ENCODE measurements at places on chromosomes 5 and 9.

- DNase-seq: no peak
These were observed 26.2 kb upstream of the SHC3 start for GRCh38 chr9:89204801-89205200.

DNA sequence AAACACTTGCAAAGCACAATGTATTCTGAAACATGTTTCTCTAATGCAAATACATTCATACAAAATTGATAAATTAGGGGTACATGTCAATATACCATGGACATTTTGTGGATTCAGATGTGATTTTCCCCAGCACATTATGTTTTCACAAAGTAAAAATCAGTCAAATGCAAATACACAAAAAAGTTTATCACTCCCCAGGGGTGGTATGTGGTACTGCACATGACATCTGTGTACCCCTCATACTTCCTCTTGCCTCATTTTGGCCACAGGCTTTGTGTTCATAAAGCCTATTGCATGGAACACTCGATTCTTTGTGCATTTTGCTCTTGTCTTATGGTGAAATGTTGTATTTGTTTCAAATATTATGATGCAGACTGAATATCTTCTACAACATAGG, 116.8 kb upstream of the PDE4D start:
- DNase-seq: no peak

GRCh38 chr9:135802876-135803419, 101.0 kb downstream of the KCNT1 start:
- DNase-seq: no peak

- no peak for DNase-seq
These were observed 6.0 kb upstream of the PITX1 start for GRCh38 chr5:135040034-135040332.

DNA sequence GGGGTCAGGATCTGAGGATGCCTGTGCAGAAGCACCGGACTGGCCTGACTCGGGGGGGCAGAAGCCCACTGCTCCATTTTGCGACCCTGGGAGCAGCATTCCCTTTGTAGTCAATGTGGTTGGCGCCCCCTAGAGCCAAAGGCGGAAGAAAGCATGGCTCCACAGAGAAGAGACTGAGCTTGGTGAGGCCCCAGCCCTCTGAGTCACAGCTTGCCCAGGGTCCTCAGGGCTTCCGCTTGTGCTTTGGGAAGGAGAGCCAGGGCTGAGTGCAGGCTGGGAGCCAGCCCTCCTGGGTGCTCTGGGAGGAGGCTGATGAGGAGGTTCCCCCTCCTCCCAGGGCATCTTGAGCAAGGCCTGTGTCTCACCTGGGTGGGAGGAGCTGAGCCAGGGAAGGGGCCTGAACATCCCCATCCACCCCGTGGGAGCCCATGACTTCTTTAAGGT, 5.5 kb upstream of the AQP3 start:
- DNase-seq: peak; percentile 22

DNA sequence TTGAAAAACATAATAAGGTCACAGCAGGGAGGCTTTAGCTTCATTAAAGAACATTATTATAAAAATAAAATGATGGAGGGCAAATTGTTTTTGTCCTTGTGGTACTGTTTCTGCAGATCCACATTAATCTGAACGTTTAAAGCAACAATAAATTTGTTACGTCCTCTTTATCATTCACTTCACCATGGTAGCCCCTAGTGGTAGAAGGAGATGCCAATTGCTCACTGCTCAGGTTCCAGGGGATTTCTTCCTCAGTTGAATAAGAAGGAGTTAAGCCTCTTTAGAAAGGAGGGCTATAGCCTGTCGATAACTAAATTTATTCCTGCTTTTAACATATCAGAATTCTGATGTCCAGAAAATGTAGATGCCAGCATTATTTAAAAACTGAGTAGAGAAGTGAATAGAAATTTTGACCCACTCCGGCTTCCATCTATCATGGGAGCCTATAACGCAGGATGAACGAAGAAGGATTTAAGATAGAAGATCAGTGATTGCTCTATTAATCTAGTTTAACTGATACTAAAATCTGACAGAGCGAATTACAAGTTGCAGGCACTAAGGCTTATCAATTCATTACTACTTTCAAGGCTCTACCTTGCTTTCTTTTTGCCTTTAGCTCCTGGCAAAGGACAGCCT, 692.3 kb downstream of the PTPRD start:
- no peak for DNase-seq

DNA sequence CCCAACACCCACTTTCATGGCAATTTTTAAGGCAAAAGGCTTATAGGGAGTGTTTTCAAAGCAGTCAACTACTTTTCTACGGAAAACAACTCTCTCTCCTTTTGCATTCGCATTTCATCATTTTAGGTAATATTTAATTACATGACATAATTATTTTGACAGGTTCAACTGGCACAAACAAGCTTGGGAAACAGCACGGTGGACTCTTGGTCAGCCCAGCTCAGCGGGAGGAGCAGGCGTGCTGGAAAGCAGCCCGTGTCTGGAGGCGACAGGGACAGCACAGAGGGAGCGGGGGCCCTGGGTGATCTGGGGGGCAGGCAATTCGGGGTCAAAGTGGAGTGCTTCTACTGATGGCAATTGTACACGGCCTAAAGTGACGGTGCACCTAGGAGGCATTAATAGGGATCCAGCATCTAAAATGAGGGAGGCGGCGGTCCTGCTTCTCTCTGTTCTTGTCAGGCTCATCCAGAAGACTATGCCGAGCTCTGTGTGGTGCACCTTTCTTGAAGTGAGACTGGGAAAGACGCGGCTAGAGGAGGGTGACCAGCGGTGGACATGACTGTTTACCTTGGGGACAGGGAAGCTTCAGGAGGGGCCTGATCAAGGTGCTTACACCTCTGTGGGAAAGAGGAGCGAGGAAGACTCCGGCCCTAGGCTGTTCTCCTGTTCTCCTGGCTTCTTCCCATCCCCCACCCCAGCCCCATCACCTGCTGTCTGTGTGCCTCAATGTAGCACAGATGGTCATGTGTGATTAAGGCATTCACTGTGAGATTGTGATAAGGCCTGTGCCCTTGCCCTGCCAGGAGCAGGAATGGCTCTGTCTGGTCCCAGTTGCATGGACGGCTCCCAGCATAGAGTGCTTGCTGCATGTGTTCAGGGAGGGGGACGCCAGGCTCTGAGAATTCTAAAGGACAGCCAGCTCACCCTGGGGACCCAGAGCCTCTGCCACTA, 3.4 kb downstream of the MYMK start:
- no peak for DNase-seq

GRCh38 chr5:173953528-173954090, 35.4 kb upstream of the C5orf47 start:
- DNase-seq: no peak

DNA sequence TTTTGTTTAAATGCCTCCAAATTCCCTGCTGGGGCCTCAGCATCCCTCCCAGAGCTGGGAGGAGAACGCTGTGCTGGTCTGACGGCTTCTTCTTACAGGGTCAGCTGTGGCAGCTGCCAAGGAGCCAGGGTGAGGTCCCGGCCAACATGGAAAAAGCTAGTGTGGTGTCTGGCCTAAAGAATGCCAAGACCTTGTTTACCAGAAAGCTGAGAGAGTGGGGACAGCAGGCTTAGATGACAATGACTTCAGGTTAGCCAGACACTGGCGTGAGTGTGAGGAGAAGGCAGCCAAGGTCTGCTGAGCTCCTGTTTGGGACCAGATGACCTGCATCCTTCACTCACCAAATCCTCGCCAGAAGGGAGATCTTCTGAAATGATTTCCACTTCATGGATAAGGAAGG, 112.5 kb downstream of the CRB2 start:
- DNase-seq: no peak

DNA sequence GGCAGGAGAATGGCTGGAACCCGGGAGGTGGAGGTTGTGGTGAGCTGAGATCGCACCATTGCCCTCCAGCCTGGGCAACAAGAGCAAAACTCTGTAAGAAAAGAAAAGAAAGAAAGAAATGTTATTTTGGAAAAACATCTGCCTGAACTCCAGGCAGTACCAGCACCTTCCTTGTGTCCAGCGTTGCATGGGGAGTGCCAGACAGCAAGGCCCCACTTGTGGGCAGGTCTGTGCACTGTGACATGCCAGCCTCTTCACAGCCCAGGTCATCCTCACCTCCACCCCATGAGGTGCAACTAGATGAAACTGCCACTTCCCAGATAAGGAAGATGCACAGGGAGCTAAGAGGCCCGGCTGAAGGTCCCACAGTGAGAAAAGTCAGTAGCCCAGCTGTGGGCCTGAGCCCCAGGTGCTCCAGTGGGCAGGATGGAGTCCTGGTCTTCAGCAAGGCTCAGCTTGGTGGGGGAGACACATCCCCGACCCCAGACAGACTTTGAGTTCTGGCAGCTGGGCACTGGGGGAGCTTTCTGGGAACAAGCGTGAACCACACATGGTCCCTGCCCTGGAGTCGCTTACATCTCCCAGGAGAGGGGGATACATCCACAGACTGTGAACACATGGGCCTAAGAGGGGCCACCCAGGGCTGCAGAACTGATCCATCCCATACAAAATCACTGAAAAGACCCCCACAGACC, 146.9 kb upstream of the IER5L start:
- DNase-seq: no peak

- no peak for DNase-seq
These were observed 242.6 kb downstream of the AUH start for GRCh38 chr9:91119142-91119541.

- DNase-seq: no peak
These were observed 332.3 kb upstream of the NUDT12 start for GRCh38 chr5:103894882-103895281.

GRCh38 chr5:154607746-154608145, 129.7 kb upstream of the HAND1 start:
- DNase-seq: no peak

DNA sequence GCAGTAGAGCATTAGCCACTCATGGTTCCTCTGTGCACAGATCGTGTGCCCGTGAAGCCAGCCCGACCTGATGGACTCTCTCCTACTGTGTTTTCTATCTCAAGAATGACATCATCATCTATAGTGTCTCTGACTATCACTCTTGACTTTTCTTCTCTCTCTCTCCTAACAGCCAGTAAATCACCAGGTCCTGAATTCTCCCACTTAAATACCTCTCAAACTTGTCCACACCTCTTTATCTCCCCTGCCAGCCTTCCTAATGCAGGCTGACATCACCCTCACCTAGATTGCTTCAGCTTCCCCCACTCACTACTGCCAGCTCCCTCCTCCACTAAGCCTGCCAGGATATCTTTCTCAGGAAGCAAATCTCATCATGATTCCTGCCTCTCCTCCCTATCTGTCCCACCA, 90.6 kb upstream of the MIER3 start:
- no peak for DNase-seq

DNA sequence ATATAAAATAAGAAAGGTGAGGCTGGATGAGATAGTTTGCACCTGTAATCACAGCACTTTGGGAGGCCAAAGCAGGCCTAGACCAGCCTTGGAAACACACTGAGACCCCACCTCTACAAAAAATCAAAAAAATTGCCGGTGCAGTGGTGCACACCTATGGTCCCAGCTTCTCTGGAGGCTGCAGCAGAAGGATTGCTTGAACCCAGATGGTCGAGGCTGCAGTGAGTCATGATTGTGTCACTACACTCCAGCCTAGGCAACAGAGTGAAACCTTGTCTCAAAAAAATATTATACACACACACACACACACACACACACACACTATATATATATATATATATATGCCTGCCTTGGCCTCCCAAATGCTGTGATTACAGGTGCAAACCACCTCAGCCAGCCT, 1.3 kb downstream of the SLC35D2 start:
- no peak for DNase-seq

- peak; percentile 78 for DNase-seq
These were observed 24.7 kb downstream of the KLF9 start for GRCh38 chr9:70389621-70390266.

DNA sequence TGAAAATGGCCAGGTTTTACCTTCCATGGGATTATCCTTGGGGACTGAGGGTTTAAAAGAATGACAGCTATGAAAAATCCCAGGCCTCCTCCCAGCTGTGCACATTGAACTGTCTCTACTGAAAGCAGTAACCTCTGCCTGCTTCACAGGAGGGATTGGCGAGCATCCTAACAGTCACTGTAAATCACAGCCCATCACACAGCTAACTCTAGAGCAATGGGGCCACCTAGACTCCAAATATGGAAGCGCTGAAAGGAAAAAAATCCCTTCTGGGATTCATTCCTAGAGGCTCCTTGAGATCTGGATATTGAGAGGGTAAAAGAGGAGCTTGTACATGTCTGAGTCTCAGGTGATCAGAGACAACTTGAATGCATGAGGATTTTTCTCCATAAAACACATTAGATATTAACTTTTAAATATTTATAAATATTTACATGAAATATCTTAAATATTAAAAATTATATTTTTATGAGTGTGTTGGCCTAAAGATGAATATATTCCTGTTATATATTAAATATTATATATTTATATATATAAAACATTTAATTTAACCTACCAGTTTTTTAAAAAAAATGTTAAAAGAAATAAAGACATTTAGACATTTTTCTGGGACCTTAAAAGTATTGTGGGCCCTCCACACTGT, 133.8 kb upstream of the SLC24A2 start:
- DNase-seq: no peak

GRCh38 chr5:4011943-4012342, 416.3 kb downstream of the IRX1 start:
- DNase-seq: no peak

DNA sequence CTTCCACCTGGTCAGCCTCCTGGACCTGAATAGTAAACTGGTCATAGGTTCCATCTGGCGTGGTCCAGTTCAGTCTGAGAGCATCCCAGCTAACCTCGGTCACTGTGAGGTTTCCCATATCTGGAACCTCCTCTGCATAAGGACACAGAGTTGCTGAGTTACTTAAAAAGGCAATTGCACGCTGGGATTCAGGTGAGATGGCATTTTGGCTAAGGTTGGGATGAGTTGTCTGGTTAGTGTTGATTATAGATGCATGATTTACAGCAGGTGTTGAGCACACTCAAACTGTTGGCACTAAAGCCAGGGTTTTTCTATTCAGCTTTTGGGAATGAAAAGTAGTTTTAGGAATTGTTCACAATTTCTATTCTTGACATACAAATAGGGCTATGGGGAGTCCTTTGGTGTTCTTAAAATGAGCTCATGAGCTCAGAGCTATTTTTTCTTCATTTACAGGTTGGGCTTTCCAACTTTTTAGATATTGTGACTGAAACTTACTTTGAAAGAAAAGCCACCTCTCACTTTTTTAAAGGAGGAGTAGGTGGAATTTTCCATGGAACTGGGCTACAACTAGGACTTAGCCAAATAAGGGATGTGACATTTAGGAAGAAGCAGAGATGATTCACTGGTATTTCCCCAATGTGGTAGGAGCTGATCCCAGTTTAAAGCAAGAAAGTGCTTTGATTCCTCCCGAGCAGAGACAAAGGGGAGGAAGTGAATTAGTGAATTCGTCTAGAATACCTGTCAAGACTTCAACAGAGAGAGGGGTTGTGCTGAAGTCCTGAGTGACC, 54.7 kb downstream of the TNC start:
- no peak for DNase-seq
